ENCODE measurements at places on chromosomes 4 and X.

GRCh38 chr4:56360071-56360470 lies 27.2 kb downstream of the AASDH start:
- no peak for DNase-seq

DNA sequence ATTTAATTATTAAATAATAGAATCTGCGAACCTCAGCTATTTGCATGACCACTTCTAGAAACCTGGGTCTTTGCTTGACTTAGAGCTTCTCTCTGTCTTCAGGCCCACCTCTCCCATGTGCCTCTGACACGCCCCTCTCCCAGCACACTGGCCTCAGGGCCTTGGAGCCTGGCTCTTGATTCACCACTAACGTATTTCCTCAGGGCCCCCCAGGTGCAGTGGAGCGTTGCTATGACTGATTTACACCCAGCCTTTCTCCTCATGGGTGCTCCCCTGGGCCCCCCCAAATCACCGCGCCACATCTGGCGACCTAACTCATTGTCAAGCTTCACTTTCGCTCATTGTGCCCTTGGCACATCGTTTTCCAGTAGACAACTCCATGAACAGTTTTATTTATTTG lies 37.9 kb upstream of the TENM3 start:
- DNase-seq, result no peak

DNA sequence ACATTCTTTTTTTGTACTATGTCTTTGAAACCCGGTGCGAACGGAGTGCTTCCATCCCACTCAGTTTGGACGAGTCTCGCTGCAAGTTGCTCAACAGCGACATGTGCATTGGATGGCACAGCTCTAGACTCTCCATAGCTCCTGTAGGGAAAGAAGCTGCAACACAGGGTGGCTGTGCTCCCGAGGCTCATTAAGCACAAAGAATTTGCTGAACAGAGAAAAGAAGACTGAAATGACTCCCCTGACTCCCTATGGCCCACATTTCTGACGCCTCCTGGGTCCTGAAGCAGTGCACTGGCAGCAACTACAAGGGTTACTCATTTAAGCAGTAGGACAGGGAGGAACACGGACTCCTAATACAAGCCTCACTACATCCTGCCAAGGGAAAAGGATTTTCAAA lies 127.4 kb downstream of the SH3RF1 start:
- DNase-seq, result no peak

GRCh38 chrX:102832661-102833060 lies 104.4 kb upstream of the RAB40AL start:
- DNase-seq, result no peak

GRCh38 chr4:176002007-176002613 lies 63.5 kb upstream of the WDR17 start:
- no peak for DNase-seq

DNA sequence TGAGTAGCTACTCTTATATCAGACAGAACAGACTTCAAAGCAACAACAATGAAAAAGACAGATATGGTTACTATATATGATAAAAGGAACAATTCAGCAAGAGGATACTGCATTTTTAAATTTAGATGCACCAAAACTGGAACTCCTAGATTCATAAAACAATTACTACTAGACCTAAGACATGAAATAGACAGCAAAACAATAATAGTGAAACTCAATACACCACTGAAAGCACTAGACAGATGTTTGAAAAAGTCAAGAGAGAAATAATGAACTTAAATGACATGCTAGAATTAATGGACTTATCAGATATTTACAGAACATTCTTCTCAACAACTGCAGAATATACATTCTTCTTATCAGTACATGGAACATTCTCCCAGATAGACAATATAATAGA lies 99.5 kb upstream of the ITM2A start:
- DNase-seq, result no peak

GRCh38 chr4:165388756-165389155 lies 9.9 kb downstream of the CPE start:
- DNase-seq, result no peak

GRCh38 chr4:138826754-138827153 lies 188.8 kb upstream of the NOCT start:
- no peak for DNase-seq

All from NCI-H1694 (cell line).